WTC11 (cell line): ENCODE measurements at places on chromosomes 3 and 15. TPM values are rescaled to one million over a fixed set of nuclear protein-coding genes. Genes with fewer than 3 reads are reported as not detected.

The SLC9C1 gene
- total RNA-seq: 1.4 to 3.5 TPM (median 2.5 TPM) in 3 replicates

The LEKR1 gene
- total RNA-seq: 0.09 to 0.18 TPM in 2 of 3 replicates, not detected in the other

The DAPK2 gene
- total RNA-seq: 1.0 to 2.3 TPM (median 1.5 TPM) in 3 replicates

The LSAMP gene
- total RNA-seq: 3.6 to 5.9 TPM (median 5.7 TPM) in 3 replicates

The UTS2B gene
- total RNA-seq: 0.55 to 0.57 TPM in 2 of 3 replicates, not detected in the other

The FAM43A gene
- 2.6 to 3.8 TPM (median 3.7 TPM) in 3 replicates for total RNA-seq

DNA sequence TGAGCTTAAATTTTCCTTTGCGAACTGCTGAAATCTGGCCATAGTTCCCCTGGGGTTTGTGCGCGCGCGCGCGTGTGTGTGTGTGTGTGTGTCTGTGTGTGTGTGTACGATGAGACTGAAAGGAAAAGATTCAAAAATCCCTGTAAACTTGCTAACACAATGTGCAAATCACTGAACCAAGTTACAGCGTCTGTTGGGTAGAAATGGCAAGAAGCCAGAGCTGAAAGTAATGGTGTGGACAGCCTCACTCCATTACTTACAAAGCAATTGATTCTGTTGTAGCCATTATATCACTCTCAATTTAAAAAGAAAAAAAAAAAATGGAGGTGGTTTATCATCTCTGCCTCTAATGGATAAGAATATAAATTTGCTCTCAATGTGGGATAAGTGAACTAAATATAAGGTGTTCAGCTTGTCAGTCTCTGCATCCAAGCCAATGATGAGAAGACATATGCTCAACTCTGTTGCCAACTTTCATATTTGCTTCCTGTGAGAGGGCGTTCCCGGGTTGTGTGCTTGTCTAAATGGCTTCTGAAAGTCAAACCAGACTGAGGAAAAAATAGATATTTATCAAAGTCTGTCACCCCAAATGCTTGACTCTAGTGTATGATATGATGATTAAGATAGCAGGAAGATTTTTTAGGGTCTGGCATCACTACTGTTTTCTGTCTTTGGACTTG is 422.2 kb downstream of the ZNF385D start:
- no peak for DNase-seq

DNA sequence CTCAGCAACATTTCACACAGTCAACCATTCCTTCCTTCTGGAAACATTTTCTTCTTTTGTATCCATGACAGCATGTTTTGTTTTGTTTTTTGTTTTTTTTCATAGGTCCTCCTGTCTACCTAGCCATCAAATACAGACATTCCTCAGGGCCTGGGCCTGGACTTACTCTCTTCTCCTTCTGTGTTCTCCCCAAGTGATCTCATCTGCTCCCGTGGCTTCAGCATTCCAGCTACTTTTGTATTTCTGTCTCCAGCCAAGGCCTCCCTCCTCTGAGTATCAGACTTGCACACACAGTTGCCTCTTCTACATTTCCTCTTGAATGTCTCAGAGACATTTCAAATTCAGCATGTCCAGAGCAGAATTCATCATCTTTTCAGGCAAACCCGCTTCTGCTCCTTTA is 82.4 kb downstream of the HCN4 start:
- no peak for DNase-seq

- DNase-seq: no peak
Observed at GRCh38 chr15:76449455-76449854, 112.9 kb downstream of the ISL2 start.

- DNase-seq: no peak
Observed at GRCh38 chr3:16462679-16463078, 50.8 kb downstream of the RFTN1 start.

GRCh38 chr3:13272831-13273603 is 147.1 kb downstream of the NUP210 start:
- DNase-seq: no peak

- DNase-seq: no peak
Observed at GRCh38 chr3:52240059-52240885, 1.3 kb upstream of the TWF2 start.

- DNase-seq: peak; percentile 29
Observed at GRCh38 chr15:69081310-69082004, 67.0 kb downstream of the NOX5 start.
